Astrocyte of the spinal cord (primary cell): ENCODE measurements at places on chromosomes 3 and 15.

GRCh38 chr3:112619295-112619694, 21.6 kb downstream of the CCDC80 start:
- DNase-seq = no peak

GRCh38 chr15:28989239-28989830, 103.6 kb downstream of the APBA2 start:
- DNase-seq = no peak

GRCh38 chr3:23396746-23397145, 193.6 kb downstream of the UBE2E2 start:
- DNase-seq = no peak

GRCh38 chr15:83112233-83112955, 4.9 kb downstream of the TM6SF1 start:
- peak; percentile 92 for DNase-seq

- DNase-seq = no peak
These were observed 13.2 kb upstream of the SPG11 start for GRCh38 chr15:44676676-44677075.

DNA sequence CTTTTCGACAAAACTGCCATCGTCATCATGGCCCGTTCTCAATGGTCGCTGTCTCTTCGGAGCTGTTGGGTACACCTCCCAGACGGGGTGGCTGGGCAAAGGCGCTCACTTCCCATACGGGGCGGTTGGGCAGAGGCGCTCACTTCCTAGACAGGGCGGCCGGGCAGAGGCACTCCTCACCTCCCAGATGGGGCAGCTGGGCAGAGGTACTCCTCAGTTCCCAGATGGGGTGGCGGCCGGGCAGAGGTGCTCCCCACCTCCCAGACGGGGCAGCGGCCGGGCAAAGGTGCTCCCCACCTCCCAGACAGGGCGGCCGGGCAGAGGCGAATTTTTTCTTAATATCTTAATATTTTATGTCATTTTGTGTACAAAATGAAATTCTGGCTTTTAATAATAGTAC, 44.5 kb downstream of the PARP14 start:
- DNase-seq = no peak

- DNase-seq = no peak
These were observed 224.3 kb upstream of the SOX2 start for GRCh38 chr3:181487236-181487978.

DNA sequence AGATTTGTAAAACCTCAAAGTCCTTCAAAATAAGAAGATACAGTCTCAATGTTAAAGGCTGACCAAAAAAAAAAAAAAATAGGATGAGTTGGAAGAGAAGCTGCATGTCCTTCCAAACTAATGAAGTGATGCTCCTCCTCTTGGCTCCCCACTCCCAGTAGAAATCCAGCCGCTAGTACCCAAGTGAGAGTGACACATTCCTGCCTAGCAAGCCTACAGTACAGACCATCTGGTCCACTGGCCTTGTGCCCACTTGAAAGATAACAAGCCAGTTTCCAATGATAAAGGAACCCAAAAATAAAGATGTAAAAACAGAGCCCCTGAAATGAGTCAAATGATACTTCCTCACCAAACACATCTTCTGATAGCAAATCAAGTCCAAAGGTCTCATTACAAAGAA, 258.7 kb upstream of the NSMCE3 start:
- DNase-seq = no peak
